ENCODE measurements at places on chromosomes 2 and 18.

- DNase-seq = no peak
Measured at GRCh38 chr18:23306822-23307221, 146.3 kb upstream of the RIOK3 start.

DNA sequence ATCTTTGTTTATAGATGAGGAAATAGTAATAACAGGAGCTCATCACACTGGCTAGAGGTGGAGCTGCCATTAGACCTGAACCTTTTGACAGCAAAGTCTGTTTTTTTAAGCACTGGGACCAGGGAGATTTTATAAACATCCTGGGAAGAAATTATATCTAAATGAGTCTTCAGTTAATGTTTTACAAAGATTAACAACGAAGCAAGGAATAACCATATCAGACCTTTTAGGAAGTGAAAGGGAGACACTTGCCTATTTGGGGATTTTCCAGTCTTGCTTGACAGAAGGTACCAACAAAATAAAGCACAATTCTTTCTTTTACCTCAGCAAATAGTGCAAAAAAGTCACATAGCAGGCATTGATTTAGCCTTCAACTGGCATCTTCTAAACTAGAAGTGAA is 777.0 kb downstream of the CPS1 start:
- DNase-seq = no peak

DNA sequence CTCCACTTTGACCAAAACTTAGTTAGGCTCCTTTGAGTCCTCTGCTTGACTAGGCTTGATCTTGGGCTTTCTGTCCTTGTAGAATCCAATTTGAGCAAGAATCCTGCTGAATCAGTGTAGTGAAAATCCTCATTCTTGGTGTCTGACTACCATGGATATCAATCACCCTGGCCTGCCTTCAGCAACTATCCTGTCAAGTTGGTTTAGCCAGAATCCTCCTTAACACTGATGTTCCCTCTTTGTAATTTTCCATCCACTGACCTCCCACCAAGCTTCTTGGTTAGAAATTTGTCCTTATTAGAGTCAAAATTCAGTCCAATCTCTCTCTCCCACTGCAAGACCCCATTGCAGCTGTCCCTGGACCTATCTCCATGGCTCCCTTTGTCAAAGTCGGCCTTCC is 494 bp upstream of the RBM45 start:
- no peak for DNase-seq

DNA sequence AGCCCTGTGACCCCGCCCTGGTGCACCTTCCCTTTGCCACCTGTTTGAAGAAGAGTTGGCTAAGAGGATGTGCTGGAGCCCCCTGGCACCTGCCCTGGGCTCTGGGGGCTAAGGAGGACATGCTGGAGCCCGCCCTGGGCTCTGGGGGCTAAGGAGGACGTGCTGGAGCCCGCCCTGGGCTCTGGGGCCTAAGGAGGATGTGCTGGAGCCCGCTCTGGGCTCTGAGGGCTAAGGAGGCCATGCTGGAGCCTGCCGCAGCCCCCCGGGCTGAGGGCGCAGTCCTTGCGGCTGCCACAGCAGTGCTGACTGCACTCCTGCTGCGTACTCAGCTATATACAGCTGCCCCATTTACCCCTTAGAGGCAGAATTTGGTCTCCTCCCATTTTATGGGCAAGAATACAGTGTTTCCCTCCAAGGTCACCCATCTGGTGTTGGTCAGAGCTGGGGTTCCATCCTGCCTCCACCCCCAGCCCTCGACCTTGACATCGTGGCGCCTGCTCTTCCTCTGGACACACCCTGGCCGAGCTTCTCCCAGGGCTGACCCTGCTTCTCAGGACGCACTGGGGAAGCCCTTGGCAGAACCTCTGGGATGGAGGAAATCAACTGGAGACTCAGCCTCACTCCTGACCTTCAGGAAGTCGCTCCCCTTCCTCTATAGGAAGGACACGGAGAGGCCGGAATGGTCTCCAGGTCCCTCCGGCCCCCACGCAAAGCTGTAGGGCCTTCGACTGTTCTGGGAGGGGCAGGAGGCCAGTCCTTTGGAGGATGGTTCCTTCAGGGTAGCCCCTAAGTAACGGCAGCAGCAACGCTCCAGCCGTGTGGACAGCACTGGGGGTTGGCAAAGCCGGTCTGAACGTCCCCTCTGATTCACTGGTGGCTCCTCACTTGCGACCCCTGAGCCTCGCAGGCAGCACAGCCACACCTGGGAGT is 65.0 kb upstream of the HPCAL1 start:
- DNase-seq = no peak

DNA sequence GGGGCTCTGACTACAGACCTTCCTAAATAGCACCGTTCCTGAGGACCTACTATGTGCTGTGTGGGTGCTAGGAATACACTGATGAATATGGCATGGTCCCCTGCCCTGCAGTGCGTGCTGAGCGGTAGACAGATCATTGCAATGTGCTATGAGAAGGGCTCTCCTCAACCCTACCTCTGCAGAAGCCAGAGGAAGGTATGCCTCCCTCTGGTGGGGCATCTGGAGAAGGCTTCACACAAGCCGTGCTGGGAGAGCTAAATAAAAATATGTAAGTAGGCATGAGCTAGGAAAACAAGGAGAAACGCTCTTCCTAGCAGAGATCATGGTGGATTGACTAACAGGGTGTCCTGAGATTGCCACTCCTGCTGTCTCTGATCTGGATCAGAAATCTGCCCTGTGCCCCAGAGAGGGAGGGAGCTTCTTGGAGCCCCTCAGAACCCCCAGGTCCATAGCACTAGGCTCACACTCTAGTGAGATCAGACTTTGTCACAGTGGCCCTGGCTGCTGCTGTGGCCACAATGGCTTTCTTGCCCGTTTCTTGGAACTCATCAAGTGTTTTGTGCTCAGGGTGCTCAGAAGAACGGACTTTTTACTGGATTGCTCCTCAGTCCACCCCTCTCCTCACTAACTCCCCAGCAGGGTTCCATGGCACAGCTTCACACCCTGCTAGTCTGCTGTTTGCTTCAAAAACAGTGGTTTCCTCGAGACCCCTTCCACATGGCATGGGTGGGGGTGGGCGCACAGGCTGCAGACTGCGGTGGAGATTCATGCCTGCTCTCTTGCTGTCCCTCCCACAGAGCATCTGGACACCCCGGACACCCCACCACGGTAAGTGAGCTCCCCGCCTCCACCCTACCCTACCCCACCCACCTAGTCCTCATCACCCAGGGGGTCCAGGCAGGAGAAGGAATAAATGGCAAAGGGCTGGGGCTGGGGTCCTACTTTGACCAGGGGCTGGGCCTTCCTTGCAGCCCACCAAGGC is 14.2 kb downstream of the SIGLEC15 start:
- DNase-seq = peak; percentile 78

DNA sequence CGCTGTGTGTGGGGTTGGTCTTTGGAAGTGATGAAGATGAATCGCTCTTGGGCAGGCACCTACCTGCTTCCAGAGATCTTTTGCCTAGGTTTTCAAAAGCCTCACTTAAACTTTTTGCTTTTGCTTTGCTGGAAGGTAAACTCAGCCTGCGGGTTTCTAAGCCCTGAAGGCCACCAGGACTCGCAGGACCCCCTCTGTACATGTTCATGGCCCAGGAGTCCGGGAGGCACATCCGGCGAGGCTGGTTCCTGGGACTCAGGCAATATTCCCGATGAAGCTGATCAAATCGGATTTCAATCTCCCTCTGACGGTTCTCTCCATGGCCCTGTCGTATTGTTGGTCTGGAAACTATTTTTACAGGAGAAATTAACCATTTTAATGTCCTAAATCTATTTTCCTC is 13.2 kb downstream of the HJURP start:
- no peak for DNase-seq

GRCh38 chr2:84643991-84644390 is 127.7 kb downstream of the DNAH6 start:
- no peak for DNase-seq

DNA sequence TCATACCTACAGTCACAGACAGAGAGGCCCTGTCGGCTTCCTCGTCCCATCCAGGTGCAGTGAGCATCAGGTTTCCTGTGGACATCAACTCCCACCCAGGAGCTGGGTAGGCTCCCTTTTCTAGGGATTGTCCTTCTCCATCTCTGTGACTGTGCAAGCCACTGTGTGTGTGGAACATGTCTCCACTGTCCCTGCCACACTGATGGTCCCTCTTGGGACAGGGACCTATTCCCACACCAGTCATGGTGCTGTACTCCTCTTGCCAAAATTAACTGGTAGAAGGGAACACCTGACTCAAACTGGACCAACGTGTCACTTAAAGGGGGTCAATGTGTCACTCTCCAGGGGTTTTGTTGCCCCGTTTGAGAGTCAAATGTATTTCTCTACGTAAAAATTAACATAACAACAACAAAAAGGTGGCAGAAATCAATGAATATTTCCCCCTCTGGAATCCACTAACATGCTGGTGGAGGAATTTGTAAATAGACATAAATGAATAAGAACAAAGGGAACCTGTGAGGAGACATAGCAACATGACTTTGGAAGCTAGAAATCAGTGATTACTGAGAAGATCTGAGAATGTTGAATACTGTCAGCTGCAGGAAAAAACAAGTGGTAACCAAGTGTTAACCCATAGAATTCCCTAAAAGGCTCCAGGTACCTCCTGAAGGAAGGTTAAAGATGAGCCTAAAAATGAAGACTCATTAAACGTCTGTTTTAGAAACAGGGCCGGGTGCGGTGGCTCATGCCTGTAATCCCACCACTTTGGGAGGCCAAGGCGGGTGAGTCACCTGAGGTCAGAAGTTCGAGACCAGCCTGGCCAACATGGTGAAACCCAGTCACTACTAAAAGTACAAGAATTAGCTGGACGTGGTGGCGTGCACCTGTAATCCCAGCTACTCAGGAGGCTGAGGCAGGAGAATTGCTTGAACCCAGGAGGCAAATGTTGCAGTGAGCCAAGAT is 40.4 kb downstream of the SH2D6 start:
- DNase-seq = no peak
